A549 treated with dexamethasone at 1 μM for 4 hours (cell line): ENCODE measurements at places on chromosomes 12 and 14. TPM values are rescaled to one million over a fixed set of nuclear protein-coding genes. Genes with fewer than 3 reads are reported as not detected.

The AQP6 gene
- 0.02 to 0.07 TPM (median 0.04 TPM) in 3 of 5 replicates, not detected in the others for total RNA-seq

The FIGNL2 gene
- total RNA-seq, result 0.15 to 0.31 TPM (median 0.21 TPM) in 5 replicates

The NOS1 gene
- 0.34 to 0.70 TPM (median 0.62 TPM) in 5 replicates for total RNA-seq

The ARHGEF25 gene
- 4.0 to 6.5 TPM (median 5.0 TPM) in 5 replicates for total RNA-seq

The NTF3 gene
- 0.08 TPM in 2 of 5 replicates, not detected in the others for total RNA-seq

The KCNC2 gene
- total RNA-seq, result not detected in 5 replicates

The WIF1 gene
- total RNA-seq, result not detected in 5 replicates

The TMX1 gene
- 36.0 to 49.7 TPM (median 42.6 TPM) in 5 replicates for total RNA-seq

The RNASE9 gene
- not detected in 5 replicates for total RNA-seq

The DLGAP5 gene
- total RNA-seq, result 28.2 to 35.2 TPM (median 32.9 TPM) in 5 replicates

The MYF6 gene
- total RNA-seq, result not detected in 5 replicates

The KRT81 gene
- total RNA-seq, result 3,069 to 3,830 TPM (median 3,573 TPM) in 5 replicates

The PHETA1 gene
- total RNA-seq, result 6.8 to 11.5 TPM (median 9.8 TPM) in 5 replicates

The LRFN5 gene
- not detected in 5 replicates for total RNA-seq
